ENCODE measurements at places on chromosomes 6 and 20.

DNA sequence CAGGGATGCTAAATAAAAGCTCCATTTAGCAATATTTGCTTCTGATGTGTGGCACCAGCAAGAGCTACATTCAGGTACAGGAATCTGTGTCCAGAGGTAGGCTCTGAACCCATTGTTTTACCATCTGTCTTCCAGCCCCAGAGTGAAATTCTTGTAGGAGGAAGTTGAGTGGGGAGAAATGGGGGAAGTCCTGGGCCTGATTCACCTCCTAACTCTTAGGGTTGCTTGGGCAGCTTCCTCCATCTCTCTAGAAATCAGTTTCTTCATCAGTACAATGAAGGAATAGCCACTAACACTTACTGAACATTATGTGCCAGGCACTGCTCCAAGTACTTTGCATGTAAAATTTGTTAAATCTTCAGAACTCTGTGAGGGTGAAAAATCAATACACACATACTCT, 35.1 kb upstream of the TSPYL1 start:
- no peak for DNase-seq

- DNase-seq = no peak
Measured at GRCh38 chr20:35523298-35523888, 6.1 kb downstream of the C20orf173 start.

- no peak for DNase-seq
Measured at GRCh38 chr6:113690281-113691259, 166.6 kb upstream of the MARCKS start.

- DNase-seq = no peak
Measured at GRCh38 chr6:47655719-47656595, 42.4 kb upstream of the ADGRF4 start.

- no peak for DNase-seq
Measured at GRCh38 chr6:93751969-93752368, 332.6 kb upstream of the EPHA7 start.

- no peak for DNase-seq
Measured at GRCh38 chr6:137552146-137552545, 58.0 kb upstream of the OLIG3 start.

DNA sequence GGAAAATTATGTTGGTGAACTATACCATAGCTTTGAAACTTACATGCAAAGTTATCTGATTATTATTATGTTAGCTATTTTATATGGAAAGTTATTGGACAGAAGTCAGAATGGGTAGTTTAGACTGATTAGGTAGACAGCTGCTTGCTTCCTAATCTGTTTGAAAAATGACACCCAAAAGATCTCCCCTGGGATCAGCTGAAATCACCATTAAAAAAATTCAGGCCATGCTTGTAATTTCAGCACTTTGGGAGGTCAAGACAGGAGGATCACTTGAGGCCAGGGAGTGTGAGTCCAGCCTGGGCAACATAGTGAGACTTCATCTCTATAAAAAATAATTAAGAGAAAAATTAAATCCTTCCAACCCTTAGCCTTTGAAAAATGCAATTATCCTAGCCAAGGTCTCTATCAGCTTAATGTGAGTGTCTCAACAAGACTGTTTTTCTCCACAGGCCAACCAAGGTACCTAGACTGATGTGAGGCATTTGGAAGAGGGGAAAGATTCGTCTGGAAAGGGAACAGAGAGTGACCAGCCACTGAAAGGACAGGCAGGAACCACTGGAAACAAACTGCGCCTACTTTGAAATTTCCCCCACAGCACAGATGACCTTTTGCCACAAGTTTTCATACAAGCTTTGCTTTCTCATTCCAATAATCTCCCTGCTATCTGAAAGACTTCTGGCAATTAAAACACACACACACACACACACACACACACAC, 232.3 kb downstream of the GMPR start:
- DNase-seq = no peak

- DNase-seq = no peak
Measured at GRCh38 chr6:50381099-50381415, 331.3 kb upstream of the DEFB112 start.

DNA sequence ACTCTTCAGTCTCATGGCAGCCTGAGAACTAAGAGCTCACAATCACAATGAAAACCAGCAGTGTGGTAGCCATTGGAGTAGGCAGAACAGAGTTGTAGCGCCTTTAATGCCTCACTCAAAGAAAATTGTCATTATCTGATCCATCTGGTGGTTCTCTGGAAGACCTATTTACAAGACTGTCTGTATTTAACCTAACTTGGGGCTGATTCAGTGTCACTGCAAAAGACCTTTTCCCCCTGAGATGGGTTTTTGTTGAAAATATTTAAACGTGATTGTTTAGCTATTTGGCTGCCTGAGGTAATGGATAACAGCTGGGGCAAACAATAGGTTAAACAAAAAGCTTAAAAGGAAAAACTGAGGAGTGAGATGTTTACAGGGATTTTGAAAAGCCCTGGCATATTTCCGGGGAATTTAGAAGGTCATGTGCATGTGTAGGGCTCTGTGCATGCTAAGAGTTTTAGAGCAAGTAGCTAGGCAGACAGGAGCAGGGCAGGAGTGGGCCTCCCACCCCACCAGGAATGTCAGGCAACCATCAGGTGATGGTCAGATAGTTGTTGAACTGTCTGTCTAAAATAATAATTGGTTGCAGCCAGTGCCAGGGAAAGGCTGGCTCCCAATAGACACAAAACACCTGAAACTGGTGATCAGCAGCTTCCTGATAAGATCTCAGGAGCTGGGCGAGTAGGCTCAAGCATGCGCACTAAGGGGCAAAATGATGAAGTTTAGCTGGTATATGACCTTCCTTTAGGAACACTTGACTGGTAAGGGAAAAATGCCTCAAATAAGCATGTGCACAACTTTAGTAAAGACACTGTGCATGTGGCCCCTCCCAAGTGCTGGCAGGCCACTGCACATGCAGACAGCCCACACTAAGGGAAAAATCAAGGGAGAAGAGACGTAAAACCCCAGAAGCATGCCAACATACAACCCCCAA, 70.8 kb upstream of the AKIRIN2 start:
- DNase-seq = no peak

All from activated CD4-positive, CD25-positive, alpha-beta regulatory T cell treated with anti-CD3 and anti-CD28 coated beads, Interleukin-2, amount 50 U/mL, for 72 hours (primary cell).